Activated CD8-positive, alpha-beta memory T cell treated with anti-CD3 and anti-CD28 coated beads for 1 hour (primary cell): ENCODE measurements at places on chromosomes 12 and 14.

GRCh38 chr12:96198965-96199364 lies 4.8 kb downstream of the ELK3 start:
- DNase-seq: no peak

DNA sequence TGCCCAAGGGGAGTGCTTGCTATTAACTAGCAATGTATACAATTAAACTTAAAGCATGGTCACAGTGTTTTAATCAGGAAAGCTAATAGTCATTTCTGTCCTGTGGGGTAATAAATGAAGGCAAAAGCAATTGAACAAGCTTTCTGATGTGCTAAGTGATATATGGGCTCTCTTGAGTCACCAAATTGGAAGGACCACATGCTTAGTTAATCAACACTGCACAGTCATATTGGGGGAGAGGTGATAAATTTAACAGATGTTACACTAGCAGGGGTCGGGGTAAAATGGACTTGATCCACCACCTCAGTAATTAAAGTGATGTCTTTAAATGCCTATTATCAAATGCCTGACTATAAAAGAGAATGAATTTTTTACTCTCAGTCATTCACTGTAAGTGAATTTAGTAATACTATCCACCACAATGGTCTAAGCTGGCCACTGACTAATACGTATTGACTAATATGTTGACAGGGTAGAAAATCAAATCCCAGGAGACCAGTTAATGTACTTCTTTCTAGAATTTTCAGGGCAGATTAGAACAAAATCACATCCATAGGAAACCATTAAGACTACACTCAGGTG lies 736.3 kb downstream of the RPS29 start:
- no peak for DNase-seq

GRCh38 chr12:102950950-102951619 lies 6.4 kb upstream of the ASCL1 start:
- DNase-seq: no peak

DNA sequence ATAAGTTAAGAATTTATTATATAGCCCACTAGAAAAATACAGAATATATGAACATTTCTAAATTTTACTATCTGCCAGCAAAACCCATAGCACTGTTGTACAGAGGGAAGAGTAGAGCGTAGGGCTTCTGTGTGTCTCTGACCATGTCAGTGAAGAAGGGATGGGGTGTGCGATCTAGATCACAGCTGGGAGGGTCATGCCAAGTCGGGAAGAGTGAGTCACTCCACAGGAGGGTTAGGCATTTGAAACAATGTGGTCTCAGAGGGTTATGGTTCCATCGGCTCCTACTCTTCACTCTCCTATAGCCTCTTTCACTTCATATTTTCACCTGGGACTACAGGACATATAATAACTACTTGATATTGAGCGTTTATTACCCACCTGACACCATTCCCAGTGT lies 185.1 kb upstream of the DDHD1 start:
- DNase-seq: no peak

DNA sequence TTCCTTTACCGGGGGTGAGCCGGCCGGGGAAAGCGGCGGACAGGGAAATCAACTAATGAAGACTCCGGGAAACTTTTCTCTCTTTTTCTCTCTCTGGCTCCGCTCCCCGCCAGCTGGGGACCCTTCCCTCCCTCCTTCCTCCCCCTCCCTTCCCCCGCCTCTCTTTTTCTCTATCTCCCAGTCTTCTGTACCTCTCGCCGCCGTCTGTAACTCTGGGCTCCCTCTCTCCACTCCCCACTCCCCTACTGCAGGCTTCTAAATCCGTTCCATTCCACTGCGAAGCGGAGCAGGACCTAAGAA lies 6.9 kb upstream of the HOXC11 start:
- DNase-seq: no peak

- DNase-seq: no peak
Observed at GRCh38 chr12:31868965-31869364, 90.2 kb upstream of the RESF1 start.

DNA sequence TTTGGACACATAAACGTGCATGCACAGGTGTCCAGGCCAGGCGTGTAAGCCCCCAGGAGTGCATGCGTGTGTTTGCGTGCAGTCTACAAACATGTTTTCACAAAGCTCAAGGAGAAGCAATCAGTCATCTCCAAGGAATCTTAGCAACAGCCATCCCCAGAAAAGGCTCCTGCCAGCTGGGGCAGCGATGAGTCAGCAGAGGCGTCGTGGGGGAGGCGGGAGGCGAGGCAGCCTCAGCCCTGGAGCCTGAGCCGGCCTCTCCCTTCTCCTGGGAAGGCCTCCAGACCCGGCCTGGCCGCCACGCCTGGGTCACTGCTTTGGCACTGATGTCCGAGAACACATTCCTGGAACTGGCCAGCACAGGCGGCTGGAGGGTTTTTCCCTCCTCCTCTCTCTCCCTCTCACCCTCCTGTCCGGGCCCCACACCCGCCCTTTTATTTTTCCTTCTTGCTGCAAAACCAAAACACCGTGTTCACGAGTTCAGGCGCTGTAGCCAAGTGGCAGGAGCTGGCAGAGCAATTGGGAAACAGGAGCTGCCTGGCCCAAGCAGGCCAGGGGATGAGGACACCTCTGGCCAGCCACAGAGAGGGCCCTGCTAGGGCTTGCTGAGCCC lies 92.7 kb downstream of the LRRC74A start:
- DNase-seq: no peak

- no peak for DNase-seq
Observed at GRCh38 chr12:52119398-52120254, 40.1 kb downstream of the SMIM41 start.

DNA sequence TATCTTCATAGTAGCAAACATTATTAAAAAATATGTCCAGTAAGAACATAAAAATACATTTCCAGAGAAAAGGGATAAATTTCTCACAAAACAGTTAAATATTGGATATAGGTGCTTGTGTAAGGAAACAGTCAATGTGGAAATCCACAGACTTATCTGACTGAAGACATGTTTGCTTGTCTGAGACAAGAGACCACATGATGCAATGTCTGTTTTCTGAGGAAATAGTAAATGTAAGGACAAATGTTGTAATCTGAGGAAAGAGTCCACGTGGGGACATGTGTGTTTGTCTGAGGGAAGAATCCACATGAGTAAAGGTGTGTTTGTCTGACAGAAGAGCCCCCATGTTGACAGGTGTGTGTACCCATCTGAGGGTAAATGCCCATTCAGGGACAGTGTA lies 1093.2 kb downstream of the TMEM121 start:
- DNase-seq: no peak

DNA sequence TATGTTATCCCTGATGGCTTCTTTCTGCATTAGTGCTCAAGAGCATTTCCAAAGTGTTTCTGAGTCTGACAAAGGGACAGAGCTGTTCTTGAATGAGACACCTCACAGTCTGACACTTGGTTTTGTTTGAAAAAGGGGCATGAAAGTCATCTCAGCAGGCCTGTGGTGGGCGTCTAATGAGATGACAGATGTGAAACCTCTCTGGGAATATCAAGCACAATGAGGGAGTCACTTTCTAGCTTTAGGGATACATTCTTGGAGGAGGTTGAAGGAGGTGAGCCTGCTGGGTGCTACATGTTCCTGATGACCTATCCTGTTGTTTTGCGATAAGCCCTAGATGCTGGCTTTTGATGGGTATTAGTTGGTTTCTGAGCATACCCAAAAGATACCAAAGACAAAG lies 290.5 kb downstream of the NUAK1 start:
- DNase-seq: no peak
